ENCODE measurements at places on chromosomes 1 and 21.

DNA sequence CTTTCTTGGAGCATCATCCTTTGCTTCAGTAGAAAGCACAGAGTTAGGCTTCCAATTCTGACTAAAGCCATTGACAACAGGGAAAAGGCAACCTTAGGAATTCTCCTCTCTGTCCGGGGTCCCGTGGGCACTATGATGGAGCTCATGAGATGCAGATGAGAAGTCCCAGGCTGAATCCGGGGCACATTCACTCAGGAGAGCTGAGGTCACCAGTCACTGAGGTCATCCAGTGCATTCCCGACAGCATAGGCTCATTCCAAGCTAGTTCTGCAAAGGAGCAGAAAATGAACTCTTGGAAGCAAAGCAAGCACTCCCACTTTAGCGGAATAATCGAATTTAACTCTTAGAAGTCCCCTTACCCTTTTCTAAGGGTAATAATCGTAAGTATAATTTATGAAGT, 6.8 kb downstream of the CR1 start:
- DNase-seq, result no peak

DNA sequence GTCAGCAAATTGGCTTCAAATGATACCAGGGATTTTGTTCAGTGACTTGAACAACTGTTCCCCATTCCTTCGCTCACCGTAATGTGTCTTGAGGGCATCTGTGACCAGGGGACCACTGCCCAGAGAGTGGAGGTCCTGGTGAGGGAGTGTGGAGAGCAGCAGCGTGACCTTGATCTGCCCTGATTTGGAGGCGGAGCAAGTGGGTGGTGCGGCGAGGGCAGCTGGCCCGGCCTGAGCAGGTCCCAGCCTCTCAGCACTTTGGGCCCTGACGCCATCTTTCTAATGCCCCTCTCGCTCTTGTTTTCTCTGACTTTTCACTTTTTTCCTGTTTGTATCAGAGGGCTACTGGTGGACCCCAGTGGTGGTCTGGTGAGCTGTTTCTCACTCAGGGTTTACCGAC, 31.1 kb downstream of the DIP2A start:
- no peak for DNase-seq

GRCh38 chr1:85278853-85279314, 2.5 kb upstream of the BCL10 start:
- no peak for DNase-seq

DNA sequence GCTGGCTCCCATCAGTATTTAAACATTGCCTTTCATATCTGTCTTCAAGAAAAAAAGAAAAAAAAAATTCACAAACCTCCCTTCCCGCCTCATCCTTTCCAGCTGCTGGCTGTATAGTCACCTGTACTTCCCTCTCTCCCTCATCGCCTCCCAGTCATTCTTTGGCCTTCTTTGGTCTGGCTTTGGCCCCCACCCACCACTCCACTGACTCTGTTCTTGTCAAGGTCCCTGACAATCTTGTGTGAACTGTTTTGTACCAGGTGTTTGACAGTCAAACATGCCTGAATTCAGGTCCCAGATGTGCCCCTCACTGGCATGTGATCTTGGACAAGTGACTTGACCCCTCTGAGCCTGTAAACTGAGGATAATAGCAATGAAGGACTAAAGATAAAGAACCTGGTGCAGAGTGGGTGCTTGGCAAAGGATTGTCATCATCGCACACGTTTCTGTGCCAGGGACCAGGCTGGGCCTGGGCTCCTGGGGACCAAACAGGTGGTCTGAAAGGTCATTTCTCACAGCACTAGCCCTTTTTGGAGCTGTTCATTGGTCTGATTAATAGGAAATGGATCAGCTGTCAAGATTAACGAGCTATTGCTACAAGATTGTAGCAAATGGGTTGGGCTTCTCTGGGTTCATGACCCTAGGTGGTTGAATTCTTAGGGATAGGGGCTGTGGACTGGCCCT, 21.5 kb downstream of the PTPRF start:
- DNase-seq, result no peak

GRCh38 chr21:26079366-26079765, 91.2 kb downstream of the APP start:
- DNase-seq, result no peak

GRCh38 chr21:40947713-40948112, 100.8 kb upstream of the DSCAM start:
- no peak for DNase-seq

DNA sequence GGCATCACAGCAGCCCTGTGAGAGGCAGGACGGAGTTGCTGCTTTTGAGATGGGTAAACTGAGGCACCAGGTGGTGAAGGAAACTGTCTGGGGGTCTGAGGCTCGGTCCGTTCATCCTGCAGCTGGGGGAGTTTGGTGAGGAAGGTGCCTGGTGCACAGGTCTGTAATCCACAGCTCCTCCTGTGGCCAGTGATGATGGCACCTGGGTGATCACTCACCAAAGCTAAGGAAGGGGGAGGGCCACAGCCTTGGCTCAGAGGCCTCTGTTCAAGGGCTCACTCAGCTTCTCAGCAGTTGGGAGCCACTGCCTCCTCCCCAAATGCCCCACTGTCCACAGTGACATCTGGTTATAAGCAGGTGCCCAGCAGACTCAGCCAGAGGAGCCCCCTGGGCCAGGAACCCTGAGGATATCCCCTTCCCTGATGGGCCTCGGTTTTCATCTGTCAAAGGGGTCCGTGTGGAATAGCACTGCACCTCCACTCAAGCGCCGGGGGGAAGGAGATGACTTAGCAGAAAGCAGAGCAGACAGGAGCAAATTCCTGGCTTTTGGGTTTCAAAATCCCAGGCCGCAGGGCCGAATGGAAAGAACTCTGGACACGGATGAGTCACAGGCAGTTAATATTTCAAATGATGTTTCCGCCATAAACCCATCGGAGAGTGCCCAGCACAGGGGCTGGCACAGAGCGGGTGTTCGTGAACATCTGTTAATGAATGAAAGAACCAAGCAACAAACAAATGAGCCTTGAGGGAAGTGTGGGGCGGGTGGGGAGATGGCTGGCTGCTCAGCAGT, 82.8 kb downstream of the DMRTB1 start:
- no peak for DNase-seq

GRCh38 chr1:117658676-117659075, 52.8 kb downstream of the TENT5C start:
- no peak for DNase-seq

- no peak for DNase-seq
Measured at GRCh38 chr1:21152423-21153100, 24.1 kb downstream of the EIF4G3 start.

DNA sequence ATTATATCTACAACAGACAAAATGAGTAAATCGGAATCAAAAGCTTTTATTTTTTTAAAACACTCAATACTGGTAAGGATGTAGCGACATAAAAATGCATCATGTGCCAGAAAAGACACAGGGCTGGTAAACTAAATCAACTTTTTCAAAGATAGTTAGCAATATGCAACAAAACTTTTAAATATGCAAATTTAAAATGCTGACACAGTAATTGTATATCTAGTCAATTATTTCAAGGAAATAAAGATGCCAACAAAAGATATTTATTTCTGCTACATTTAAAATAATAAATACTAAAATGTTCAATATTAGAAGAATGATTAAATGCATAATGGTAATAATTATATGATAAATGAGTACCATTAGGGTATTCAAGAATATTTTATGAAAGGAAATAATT, 295.1 kb downstream of the SMYD3 start:
- DNase-seq, result no peak

DNA sequence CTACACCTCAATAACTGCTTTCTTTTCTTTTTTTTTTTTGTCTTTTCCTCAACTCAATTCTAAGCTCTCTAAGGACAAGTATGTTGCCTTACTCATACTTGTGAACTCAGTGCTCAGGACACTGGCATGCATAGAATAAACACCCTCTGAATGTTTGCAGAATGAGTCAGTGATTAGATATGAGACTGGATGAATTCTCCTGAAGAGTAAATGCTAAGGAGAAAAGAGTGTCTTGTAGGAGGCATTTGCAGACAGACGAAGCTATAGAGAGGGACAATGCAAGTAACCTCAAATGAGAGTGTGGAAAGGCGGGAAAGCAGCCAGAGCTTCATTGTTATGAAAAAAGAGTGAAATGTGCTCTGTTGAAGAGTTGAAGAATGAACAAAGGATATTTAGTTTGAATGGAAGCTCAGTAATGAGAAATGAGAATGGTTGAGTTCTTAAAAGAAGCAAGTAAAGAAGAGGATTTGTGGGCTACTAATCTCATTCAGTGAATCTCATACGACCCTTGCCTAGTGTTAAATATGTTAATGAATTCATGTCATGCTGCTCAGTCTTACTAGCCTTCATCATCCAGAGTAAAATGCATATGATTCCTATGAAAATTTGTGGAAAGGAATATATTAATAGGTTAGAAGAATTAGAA, 166.1 kb upstream of the DPYD start:
- DNase-seq, result no peak

- peak; percentile 89 for DNase-seq
Measured at GRCh38 chr1:201692555-201693394, 136.2 kb upstream of the IPO9 start.

DNA sequence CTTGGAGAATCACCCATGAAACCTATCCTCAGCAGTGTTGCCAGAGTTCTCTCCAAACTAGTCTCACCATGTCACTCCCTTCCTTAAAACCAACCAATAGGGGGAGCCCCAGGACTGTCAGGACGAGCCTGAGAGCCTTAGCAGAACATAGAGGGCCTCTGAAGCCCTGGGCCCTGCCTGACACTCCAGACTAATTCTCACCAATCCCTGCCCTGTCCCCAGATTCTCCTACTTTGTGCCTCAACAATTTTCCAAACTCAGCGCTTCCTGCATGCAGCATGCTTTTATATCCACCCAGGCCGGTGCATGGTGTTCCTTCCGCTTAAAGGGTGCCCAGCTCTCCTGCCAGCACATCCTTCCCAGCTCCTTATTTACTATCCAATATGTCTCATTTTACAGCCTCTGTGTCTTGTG, 42.7 kb downstream of the HSD3B1 start:
- peak; percentile 82 for DNase-seq

DNA sequence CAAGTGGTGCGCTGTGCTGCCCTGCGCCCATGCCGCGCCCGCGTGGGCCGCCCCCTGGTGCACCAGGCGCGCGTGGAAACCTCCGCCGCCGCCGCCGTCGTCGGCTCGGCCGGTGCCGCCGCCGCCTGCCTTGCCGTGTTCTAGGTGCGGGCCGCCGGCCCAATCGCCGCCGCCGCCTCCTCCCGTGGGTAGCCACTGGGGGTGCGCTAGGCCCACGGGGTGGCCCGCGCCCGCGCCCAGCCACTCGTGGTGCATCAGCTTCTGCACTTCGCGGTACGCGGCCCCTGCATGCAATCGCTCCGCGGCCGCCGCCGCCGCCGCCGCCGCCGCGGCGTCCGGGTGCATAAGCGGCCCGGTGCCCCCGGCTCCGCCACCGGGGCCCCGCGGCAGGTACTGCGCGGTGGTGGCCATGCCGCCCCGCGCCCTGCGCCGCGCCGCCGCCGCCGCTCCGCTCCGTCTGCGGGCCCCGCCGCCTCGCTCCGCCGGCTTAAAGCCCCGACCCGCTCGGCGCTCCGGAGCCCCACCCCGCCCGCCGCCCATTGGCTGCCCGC, at the start of gene POU3F1:
POU3F1 (minus strand) TSS at position 461 of the 551 bp plus-strand sequence; CDS start at position 411, 50 bp downstream.
- no peak for DNase-seq

- DNase-seq, result peak; percentile 89
Measured at GRCh38 chr1:214439352-214440119, 111.9 kb downstream of the PTPN14 start.

DNA sequence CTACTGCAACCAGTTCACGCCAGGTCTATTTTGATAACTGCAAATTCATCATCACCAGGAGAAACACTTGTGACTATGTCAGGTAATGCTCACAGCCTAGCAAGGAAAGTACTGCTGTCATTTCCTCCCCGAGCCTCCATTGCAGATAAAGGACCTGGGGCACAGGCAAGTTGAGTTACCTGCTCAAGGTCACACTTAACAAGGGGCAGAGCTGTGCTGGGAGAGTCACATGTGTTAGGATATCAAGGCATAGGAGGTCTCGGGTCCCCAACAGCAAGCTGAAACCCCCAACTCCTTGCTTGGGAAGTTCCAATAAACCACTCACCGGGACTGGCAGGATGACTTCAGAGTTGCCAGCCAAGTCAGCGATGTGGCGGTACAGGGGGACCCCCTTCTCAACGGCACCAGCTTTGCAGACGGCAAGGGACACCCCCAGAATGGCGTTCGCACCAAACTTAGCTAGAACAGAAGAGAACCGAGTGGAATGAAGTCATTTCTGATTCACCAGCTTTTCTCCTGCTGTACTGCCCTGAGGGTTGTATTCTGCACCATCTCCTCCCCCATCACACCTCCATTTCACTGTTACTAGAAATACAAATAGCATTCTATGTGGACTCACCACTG, 11.6 kb downstream of the ENO1 start:
- no peak for DNase-seq

DNA sequence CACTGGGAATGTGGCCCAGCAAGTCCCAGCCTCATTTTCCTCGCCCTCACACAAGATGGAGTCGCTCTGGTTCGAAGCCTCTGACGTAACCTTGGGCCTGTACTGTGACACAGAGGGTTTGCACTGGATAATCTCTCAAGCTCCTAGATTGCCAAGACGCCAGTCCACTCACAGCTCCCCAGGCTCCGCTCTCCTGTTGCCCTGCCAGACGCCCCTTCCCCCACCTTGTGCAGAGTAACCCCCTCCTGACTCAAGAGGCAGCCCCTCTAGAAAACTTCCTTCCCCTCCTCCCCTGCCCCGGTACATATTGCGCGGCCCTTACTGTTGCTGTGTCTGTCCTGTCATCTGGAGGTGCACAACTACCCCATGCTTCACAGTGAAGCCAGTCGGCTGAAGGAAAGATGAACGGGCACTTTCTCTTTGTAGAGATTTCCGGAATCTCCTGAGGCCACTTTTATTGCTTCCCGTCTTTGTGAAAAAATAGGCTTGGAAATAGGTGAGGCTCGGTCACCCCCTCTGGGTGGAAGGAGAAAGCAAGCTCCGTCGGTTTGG, 981 bp upstream of the KIAA1614 start:
- no peak for DNase-seq

DNA sequence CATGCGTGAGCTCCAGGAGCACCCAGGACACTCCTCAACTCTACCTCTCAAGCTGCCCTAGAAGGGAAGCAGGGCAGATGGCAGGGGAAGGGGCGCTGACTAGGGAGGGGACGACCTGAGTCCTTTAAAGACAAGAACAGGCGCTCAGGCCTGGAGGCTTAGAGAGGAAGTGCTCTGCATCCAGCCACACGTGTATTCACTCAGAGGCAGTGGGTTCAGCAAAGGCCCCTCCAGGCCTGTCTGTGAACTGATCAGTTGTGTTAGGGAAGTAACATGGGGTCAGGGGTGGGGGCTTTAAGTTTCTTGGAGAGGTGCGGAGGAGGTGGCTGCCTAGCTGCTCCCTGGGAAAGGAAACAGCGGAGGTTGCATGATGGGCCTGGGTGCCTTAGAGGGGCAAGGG, 37.1 kb upstream of the ARF1 start:
- DNase-seq, result no peak

GRCh38 chr1:112929979-112930378, 26.0 kb downstream of the SLC16A1 start:
- DNase-seq, result no peak

DNA sequence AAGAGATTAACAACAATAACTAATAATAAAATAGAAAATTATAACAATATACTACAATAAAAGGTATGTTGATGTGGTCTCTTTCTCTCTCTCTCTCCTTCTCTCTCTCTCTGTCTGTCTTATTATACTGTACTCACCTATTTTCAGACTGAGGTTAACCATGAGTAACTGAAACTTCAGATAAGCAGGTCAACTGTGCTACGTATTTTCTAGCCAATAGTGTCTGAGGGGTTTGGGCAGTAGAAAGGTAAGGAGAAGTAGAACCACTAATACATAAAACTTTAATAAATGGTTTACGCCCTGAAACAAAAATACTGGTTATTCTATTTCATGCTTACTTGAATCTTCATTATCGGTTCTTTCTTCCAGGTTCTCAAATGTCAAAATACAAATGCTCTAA, 71.0 kb upstream of the LRRC53 start:
- DNase-seq, result no peak
